ENCODE measurements at places on chromosomes 5 and 9.
A peak's percentile ranks its signal among the peaks of the same experiment; 100 is the strongest.

DNA sequence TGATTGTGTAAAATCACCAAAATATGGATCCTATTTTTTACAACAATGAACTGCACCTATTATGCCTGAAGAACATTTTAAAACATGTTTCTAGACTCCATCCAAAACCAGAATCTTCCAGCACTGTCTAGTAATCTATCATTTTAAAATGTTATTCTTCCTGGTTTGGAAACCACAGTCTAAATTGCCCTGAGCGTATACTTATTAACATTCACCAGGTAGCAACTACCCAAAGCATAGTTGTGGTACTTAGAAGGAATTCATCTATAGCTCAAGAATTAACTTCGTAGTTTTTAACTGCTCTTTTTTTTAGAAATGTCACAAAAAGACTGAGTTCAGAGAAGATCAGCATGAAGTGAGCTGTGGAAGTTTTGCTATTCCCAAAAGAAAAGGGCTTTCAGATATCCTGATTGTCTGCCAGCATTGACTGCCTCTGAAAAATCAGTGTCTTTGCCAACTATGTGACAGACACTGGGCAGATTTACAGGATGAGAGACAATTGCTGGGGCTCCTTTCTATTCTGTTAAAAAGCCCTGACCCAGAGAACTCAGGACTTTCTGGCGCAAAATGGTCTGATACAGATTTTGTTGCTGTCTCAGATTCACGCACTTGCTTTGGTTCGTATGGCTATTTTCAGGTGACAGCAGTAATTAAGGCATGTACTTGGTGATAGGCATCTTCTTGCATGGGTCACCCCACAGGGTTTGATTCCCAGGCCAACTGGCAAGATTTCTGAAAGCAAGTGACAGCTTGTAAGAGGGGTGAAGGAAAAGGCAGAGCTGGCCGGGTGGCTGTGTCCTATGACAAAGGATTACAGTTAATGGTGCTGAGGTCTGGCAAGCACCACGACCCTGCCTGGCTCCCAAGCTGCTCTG lies 152.5 kb upstream of the RAI14 start:
- no peak for DNase-seq

- no peak for DNase-seq
These were observed 40.9 kb upstream of the PWWP2A start for GRCh38 chr5:160159991-160160792.

DNA sequence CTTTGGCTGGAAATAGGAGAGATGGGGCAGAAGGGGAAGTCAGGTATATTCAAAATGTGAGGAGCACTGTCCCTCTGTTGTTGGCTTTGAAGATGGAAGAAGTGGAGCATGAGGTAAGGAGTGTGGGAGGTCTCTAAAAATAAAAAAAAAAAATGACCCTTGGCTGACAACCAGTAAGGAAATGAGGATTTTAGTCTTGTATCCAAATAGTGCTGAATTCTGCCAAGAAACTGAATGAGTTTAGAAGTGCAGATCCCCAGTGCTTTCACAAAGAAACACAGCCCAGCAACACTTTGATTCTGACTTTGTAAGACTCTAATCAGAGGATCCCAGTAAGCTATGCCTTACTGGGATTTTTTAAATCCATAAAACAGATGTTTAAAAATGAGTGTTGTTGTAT lies 367.9 kb downstream of the CYLC2 start:
- DNase-seq = no peak

GRCh38 chr9:90988318-90988717 lies 186.7 kb downstream of the SYK start:
- no peak for DNase-seq

DNA sequence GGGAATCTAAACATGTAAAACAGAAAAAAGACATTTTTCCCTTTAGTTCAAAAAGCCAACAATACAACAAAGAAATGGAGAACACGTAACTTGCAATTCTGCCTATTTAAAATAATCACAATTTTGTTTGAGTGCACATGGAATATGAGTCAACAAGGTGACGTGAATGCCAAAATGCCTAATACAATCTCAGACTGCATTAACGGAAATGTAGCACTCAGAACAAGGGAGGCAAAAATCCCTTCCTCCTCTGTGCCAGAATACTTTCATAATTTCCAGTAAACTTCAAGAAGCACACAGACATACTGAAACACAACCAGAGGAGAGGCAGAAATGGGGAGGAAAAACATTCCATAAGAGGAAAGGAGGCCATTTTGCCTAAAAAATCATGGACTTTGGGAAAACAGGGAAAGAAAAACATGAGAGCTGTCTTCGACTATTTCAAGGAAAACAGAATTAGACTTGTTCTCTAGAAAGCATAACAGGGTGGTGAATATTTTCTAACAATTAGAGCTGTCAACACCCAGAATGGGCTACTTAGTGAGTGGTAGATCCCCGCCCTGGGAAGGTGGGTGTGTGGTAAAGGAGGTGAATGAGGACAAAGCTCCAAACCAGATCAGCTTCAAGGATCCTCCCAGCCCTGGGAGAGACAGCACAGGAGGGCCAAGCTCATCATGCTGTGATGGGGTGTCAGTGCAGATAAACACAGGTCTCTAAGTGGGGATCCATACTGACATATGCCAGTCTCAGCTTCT lies 48.2 kb downstream of the ABCA1 start:
- DNase-seq = no peak

DNA sequence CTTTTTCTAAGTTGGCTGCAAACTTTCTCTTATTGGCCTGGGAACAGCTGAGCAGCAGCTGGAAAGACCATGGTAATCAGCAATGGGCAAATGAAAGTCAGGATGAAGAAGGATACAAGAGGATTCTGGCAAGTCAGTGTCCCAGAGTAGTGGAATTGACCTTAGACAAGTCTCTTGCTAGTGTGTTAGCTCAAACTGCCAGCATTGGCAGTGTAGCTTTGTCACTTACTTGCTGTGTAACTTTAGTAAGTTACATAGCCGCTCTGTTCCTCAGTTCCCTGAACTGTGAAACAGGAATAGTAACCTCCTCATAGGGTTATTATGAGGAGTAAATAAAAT lies 3.6 kb downstream of the ALDH1A1 start:
- DNase-seq = no peak

DNA sequence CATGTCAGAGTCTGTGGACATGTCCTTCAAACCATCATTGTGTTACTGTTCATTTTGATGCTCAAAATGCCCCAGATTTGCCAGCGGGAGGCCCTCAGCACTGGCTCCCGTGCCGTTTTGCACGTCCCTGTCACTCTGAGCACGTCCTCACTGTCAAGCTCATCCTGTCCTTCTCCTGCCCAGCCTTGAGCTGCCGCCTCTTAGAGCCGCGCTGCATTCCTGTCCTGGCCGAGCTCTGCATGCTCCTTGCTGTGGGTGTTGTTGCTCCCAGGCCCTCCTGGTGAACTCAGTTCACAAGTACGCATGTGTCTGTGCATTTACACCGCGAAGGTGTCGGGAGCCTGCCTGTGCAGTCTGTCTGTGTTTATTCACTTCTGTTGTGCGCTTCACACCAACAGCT lies 62.2 kb downstream of the WNK2 start:
- DNase-seq = no peak

GRCh38 chr9:33264003-33264472 lies 470 bp downstream of the BAG1 start:
- DNase-seq = peak; percentile 7

- no peak for DNase-seq
These were observed 620.6 kb upstream of the CDH18 start for GRCh38 chr5:20608567-20608966.

DNA sequence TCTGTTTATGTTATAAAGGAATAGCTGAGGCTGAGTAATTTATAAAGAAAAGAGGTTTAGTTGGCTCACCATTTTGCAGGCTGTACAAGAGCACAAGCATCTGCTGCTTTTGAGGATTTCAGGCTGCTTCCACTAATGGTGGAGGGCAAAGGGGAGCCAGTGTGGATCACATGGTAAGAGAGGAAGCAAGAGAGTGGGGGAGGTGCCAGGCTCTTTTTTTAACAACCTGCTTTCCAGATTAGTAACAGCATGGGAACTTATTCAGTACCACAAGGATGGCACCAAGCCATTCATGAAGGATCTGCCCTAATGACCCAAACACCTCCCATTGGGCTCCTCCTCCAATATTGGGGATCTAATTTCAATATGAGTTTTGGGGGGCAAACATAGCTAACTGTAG lies 40.4 kb downstream of the CCL28 start:
- DNase-seq = no peak

DNA sequence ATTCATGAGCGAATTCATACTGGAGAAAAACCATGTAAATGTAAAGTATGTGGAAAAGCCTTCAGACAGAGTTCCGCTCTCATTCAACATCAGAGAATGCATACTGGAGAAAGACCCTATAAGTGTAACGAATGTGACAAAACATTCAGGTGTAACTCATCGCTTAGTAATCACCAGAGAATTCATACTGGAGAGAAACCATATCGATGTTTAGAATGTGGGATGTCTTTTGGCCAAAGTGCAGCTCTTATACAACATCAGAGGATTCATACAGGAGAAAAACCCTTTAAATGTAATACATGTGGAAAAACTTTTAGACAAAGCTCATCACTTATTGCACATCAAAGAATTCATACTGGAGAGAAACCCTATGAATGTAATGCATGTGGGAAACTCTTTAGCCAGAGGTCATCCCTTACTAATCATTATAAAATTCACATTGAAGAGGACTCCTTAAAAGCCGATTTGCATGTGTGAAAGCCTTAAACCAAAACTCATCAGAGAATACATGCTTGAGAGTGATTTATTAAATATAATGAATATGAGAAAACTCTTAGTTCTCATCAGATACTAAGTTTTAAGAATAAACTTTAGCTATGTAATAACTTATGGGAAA lies 11.8 kb upstream of the ZFP2 start:
- no peak for DNase-seq

- DNase-seq = no peak
These were observed 147.4 kb downstream of the TRIM36 start for GRCh38 chr5:115022303-115022702.

DNA sequence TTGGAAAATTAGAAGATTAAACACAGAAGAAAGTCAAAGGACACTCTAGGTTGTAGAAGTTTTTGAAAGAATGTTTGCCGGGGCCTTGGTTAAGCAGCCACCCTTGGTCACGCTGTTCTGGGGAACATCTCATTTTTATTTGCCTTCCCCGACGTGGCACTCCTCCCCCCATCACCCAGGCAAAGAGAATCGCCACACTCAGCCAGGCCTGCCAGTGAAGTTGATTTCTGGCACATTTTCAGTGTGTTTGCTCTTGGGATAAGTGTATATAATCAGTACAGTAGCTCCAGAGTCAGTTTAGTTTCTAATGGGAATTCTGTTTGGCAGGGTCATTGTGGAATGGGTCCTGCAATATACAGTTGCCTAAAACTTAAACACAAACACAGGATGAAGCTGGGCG lies 243.5 kb downstream of the ZSWIM6 start:
- no peak for DNase-seq

Measured in stimulated activated CD4-positive, alpha-beta T cell treated with anti-CD3 and anti-CD28 coated beads, Interleukin-12 subunit alpha, Interleukin-12 subunit beta, amount 100 ng/mL, for 24 hours (primary cell).